Activated CD8-positive, alpha-beta T cell treated with anti-CD3 and anti-CD28 coated beads, Interleukin-2, amount 10 ng/mL, durations not matched to agents 7 days and 5 days (primary cell): ENCODE measurements at places on chromosomes 16 and 17.

- no peak for DNase-seq
These were observed 109.1 kb downstream of the ZFHX3 start for GRCh38 chr16:72938795-72939164.

GRCh38 chr17:49213399-49213798 is 2.9 kb downstream of the ABI3 start:
- no peak for DNase-seq

DNA sequence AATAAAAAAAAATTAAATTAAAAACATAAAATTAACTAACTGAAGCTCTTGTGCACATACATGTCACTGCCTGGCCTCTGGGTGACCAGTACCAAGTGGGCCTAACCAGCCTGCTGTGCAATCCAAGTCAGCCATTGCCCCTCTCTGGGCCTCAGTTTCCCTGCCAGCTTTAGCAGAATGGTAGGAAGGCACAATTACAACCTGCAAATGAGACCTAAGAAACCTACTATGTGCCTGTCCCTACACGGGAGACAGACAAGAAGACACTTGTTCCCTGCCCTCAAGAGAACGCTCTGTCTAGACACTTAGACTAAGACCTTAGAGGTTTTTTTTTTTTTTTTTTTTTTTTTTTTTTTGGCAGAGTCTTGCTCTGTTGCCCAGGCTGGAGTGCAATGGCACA is 1.7 kb downstream of the CIAPIN1 start:
- DNase-seq, result no peak

DNA sequence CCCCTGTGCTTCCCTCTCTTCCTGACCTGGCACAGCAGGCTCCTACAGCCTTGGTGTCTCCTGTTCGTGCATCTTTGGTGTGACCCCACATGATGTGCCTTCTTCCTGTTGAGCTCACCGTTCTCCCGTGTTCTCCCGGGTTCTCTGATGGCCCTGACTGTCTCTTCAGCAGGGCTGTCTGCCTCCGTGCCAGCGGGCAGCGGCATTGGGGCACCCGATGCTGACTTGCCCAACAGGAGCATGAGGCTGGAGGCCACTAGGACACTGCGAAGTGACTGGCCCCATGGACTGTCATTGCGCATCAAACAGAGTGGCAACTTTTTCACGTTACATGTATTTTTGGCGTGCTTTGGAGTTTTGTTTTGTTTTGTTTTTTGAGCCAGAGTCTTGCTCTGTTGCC is 22.4 kb downstream of the CRAMP1 start:
- DNase-seq, result no peak

DNA sequence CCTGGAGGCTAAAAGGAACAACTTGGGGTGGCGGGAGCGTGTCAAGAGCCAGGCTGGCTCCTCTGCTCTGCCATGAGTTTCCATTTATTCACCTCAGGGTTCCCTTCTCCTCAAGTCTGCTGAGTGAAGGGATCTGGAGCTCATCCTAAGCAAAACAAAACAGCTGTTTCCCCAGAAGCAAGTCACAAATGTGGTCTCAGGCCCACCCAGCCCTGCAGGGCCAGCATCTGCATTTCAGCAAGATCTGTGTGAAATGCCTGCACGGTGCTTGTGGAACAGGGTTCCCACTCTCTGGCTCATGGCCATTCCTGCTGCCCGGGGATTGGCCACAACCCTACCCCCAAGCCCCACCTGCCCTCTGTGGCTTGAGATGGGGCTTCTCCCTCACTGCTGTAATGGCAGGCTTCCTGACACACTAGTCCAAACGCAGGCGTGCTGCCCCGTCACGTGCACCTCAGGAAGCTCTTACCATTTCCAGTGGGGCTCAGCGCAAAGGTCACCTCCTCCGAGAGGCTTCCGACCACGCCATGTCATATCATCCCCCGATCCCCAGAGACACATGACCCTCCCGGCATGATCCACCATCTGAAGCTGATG is 2.3 kb downstream of the SLC38A8 start:
- no peak for DNase-seq

DNA sequence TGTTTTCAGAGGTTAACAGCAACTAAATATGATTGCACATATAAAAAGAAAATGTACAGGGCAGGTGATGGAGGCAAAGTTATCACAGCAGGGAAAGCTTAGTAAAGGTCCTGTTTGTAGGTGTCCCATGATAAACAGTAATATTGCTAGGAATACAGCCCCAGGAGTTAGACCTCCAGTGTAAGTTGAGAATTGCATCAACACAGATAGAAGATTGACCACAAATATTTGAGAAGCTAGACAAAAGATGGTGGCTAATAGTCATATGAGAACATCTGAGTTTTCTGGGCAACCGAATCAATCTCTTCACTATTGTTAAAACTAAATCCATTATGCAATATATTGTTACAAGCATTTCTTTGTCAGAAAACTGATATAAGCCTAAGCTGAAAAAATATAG is 152.6 kb downstream of the CDH11 start:
- no peak for DNase-seq

- DNase-seq, result no peak
These were observed 258.2 kb downstream of the PARN start for GRCh38 chr16:14371778-14372431.

- no peak for DNase-seq
These were observed 1.6 kb downstream of the SPIRE2 start for GRCh38 chr16:89829630-89830437.

DNA sequence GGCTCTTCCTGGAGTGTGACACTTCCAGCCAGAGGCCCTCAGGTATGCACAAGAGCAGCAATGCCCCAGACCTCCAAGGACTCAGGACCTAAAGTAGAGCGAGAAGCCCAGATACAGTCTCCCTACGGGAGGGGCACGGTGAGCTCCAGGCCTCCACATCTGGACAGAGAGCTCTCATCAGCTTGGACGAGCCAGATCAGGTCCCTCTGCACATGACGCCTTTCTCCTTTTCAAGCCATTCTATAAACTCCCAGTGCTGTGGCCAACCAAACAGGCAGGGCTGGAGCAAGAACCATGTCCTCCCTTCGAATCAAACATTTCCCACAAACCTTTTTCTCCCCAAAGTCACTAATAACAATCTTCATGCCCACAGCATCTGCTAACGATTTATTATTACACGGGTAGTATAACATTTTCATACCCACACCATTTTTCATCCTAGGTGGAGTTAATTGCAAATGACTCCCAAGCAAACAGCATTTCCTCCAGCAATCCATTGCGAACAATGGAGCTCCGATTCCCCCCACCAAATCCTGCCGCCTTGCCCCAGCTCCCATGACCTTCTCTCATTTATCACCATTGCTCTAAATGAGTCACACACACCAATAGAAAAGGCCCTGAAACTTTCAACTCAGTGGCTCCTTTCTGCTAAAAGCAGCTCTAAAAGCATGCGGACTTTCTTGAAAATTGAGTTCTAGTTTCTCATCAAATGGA is 24.2 kb upstream of the NLRP1 start:
- DNase-seq, result no peak

DNA sequence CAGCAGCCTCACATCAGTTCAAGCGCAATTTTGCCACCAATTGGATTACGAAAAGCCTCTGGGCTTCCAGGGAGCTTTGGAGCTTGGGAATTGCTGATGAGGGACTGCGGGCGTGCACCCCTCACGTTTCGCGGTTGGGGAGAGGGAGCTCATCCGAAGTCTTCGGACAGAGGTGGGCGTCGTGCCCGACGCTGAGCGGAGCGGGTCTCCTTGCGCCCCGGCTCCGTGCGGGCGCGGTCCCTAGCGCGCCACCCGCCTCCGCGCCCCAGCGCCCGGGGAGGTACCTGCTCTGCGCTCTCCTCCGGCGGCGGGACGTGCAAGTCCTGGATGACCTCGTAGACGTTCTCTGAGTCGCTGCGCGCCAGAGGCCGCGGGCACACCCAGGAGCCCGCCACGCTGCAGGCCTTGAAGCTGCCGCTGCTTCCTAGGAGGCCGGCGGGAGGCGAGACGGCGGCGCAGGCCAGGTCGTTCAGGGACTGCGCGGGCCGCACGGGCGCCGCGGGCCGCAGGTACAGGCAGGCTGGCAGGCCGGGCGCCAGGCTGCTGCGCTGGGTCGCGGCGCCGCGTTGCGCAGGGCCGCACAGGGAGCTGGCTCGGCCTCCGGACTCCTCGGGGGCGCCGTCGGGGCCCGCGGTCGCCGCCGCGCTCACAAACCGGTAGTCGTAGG is 3.2 kb downstream of the ARHGAP27 start:
- DNase-seq, result no peak

- DNase-seq, result no peak
These were observed 18.4 kb downstream of the BAHCC1 start for GRCh38 chr17:81413497-81414135.

DNA sequence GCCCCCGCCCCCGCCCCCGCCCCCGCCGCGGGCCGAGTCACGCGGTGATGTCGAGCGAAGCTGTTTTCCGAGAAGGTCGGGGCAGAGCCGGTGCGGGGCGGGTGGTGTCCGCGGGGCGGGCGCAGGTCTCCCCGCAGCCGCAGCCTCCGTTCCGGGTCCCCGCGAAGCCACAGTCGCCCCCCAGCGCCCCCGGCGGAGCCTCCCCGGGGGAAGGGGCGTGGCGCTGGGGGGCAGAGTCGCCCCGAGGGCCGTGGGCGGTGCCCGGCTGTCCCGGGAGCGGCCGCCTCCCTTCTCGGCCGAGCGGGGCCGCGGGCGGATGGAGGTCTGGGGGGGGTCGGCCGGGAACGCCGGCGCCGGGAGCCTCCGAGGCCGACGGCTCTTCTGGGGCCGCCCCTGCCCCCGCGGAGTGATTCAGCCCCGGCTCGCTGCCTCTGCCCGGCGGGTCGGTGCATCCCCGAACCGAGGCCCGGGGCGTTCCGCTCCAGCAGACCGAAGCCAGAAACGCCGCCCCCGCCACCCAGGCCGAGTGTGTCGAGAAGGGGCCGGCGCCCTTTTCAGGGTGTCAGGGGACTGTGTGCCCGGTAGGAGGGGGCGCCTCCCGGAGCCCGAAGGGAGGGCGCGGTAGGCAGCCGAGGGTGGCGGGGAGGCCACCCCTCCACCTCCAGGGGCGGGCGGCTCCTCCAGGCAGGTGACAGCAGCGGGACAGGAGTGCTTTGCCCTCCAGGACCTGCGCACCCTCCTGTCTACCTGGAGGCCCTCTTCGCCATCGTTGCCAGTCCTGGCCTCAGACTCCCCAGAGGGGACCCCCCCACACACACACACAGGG is 1.7 kb downstream of the METRNL start:
- peak; percentile 35 for DNase-seq

DNA sequence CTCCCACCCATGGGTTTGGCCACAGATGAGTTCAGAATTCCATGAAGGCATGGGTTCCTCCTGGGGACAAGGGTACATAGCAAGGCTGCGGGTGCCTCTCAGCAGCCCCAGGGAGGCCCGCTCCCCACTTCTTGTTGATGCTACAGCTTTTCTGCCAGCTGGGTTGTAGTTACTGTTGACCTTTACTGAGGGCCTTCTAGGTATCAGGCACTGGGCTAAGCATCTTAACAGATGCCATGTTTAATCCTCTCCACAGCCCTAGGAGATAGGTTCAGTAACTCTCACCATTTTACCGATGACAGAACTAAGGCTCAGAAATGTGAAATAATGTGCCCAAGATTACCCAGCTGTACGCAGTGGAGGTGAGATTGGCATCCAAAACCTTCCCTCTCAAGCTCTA is 54.3 kb upstream of the DLX4 start:
- no peak for DNase-seq

DNA sequence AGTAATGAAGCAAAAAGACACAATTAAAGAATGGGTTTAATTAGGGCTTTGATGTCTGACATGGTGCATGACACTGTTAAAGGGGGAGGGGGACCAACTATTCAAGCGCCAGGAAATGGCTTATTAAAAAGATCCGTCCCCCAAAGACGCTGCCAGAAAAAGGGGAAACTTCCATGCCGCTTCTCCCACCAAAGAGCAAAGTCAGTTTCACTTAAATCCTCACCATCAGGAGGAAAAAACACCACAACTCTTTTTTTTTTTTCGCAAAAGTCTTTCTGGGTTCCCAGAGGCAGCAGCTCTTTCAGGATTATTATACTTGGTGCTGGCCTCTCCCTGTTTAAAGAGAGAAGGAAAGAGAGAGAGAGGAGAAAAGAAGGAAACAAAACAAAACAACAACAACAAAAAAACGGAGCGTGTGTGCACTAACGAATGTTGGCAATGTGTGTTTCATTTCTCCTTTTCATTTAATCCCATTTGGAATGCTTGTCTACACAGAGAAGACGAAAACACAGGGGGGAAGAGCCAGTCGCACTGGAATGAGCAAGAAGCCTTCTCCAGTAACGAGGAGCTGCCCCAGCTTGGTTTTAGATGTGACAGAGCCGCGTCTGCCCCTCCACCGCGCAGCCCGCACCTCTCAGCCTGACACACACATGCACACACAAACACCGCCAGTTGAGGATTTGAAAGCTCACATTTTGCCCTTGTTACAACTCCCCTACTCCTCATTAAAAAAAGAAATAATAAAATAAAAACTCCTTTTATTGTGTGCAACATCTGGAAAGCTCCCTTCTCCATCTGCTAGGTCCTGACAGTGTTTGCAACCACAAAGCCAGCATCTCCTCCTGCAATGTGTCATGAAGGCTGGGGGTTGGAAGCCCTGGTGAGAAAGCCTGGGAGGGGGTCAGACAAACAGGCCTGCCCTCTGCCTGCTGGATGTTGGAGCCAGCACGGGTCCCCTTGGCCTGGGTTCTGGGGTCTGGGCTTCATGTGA is 32.7 kb upstream of the AXIN2 start:
- DNase-seq, result no peak

- no peak for DNase-seq
These were observed 64.1 kb downstream of the PLCG2 start for GRCh38 chr16:81843243-81843582.

- no peak for DNase-seq
These were observed 5.7 kb upstream of the FTSJ3 start for GRCh38 chr17:63833026-63833740.

GRCh38 chr16:12417030-12417814 is 386.5 kb downstream of the CPPED1 start:
- no peak for DNase-seq

- no peak for DNase-seq
These were observed 1.4 kb downstream of the PYDC1 start for GRCh38 chr16:31215287-31216162.

- no peak for DNase-seq
These were observed 46.7 kb upstream of the LHX1 start for GRCh38 chr17:36890398-36891168.

DNA sequence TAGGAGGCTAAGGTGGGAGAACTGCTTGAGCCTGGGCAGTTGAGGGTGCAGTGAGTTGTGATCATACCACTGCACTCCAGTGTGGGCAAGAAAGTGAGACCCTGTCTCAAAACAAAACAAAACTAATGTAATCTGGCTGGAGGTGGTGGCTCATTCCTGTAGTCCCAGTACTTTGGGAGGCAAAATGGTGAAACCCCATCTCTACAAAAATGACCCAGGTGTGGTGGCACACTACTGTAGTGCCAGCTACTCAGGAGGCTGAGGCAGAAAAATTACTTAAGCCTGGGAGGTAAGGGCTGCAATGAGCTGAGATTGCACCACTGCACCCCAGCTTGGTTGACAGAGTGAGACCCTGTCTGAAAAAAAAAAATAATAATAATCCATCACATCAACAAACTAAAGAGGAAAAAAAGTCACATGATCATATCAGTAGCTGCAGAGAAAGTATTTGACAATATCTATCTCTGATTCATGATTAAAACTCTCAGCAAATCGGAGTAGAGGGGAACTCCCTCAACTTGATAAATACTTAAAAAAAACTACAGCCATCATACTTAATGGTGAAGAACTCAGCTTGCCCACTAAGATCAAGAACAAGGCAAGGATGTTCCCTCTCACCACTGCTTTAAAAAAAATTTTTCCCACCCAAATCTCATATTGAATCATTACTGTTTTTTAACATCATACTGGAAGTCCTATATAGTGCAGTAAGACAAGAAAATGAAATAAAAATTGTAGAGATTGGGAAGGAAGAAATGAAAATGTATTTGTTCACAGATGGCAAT is 31.0 kb downstream of the DHRS7B start:
- DNase-seq, result no peak

GRCh38 chr16:80459966-80460365 is 80.8 kb upstream of the DYNLRB2 start:
- no peak for DNase-seq
